ENCODE measurements at places on chromosomes 1 and 21.

- DNase-seq: no peak
These were observed 71.4 kb downstream of the MRPL37 start for GRCh38 chr1:54271341-54271740.

GRCh38 chr1:230495891-230496385, 69.8 kb upstream of the PGBD5 start:
- DNase-seq: peak; percentile 17

GRCh38 chr1:115669002-115669673, 27.4 kb downstream of the VANGL1 start:
- peak; percentile 81 for DNase-seq

DNA sequence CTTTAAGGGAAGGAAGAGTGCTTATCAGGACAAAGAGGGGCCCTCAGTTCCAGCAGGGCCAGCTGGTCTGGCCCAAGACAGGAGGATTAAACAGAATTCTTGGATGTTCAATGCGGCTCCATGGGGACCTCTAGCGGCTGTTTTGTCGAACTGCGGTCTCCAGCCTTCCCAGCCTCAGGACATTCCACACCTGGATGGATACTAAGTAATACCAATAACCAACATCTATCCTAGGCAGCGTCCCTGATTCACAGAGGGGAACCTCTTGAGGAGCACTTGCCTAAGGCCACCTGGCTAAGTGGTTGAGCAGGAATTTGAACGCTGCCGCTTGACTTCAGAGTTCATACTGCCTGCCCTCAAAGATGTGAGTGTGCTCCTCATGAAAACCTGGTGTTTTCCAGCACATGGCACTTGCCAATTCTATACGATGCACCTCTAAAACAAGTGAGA, 15.5 kb upstream of the CD247 start:
- peak; percentile 90 for DNase-seq

GRCh38 chr1:168498956-168499687, 44.7 kb downstream of the XCL2 start:
- peak; percentile 11 for DNase-seq

DNA sequence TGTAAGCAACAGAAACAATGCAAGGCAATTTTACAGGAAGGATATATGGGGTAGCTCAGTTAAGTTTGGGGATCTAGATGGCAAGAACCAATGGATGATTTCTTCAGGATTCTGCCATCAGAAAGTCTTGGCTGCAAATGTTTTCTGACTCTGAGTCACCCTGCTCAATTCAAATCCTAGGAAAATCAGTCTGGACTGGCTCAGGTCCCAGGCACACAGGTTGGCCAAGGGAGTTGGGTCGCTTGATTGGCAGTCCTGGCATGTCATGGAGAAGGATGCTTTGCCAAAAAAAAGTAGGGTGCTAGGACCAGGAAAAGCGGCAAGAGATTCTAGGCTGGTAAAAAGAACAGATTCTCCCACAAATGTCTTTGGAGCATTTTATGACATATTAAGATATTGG, 28.9 kb upstream of the S1PR1 start:
- DNase-seq: peak; percentile 55

- DNase-seq: no peak
These were observed 138.4 kb downstream of the HIVEP3 start for GRCh38 chr1:41780322-41780721.

- DNase-seq: peak; percentile 65
These were observed 74.5 kb downstream of the NID1 start for GRCh38 chr1:235990330-235990795.

DNA sequence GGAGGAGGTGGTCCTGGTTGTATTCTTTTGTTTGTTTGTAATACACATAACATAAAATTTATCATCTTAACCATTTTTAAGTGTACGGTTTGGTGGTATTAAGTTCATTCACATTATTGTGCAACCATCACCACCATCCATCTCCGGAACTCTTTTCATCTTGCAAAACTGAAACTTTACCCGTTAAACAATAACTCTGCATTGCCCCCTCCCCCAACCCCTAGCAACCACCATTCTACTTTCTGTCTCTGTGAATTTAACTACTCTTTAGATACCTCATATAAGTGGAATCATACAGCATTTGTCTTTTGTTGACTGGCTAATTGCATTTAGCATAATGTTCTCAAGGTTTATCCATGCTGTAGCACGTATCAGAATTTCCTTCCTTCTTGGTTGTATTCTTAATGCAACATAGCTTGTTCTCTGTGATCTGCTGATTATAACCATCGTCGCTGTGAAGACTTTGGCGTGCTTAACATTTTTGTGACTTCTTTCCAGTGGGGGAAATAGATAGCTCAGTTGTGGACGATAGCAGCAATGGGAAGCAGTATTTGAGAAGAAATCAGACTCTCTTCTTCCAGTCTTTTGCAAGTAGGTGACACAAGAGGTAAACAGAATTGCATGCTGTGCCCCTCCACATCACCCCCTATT, 117.5 kb upstream of the HOOK1 start:
- DNase-seq: no peak

DNA sequence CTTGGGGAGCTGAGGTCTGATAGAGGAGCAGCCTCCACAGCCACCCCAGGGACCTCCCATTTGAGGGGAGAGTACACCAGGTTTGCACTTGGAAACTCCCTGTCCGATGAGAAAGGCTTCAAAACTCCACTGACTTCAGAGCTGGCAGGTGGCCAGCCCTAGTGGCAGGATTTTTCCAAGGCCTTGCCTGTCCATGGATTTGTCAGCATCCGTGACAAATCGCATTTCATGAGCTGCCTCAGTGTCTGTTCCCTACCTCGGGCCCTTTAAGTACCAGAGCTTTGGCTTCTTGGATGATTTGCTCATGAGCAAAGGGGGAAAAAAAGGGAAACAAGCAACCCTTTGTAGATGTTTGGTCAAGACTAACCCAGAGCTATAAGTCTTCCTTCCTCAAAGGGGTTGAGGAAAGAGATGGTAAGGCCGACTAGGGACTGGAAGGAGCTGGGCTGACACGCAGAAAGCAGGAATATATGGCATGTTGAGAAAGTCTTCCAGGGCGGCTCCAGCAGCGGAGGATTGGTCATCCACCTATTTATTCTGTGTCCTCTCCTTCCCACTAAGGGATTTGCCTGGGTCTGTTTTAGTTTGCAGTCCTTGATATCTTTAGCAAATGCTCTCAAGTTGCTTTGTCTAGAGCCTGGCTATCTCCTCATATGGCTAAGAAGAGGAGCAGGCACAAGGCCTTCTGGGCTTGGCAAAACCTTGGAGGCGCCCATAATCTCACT, 2.7 kb upstream of the HSPG2 start:
- peak; percentile 92 for DNase-seq

DNA sequence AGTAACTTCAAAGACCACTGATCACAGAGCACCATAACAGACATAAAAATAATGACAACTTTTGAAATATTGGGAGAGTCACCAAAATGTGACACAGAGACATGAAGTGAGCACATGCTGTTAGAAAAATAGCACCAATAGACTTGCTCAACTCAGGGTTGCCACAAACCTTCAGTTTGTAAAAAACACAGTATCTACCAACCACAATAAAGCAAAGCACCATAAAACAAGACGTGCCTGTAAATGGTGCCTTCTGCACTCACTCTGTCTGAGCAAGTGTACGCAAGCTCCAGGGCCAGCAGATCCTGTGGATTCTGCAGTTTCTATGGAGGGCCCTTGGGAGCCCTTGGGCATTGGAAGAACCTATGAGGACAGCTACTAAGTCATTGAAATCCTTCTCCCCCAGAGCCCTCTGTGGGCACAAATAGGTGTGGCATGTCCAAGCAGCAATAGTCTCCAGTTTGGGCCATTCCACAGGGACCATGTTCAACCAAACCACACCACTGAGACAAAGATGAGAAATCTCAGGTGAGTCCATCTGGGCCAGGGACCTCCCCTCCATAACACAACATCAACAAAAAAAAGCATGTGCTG, 116.9 kb upstream of the RAB4A start:
- no peak for DNase-seq

DNA sequence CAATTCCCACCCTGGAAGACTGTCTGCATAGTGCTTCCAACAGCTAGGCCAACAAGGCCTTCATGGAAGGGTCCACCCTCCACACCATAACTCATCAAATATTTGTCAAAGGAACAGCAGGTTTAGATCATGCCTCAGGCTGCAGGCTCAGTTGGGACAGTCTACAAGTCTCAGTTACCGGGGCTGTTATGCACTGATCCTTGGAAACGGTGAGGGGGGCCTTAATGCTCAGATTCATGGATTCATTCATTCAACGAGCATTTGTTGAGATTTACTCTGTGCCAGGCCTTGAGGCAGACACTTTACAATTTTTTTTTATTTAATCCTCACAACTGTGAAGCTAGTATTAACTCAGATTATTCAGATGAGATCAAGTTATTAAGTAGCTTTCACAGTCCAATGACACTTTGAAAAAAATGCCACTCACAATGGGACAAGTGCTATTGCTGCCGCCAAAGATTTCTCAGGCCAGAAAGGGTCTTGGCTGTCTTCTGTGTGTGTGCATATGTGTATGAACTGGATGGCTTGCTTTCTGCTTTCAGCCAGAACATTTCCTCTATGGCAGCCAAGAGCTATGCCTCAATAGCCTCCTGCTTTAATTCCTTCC, 8.9 kb upstream of the C1orf216 start:
- no peak for DNase-seq

DNA sequence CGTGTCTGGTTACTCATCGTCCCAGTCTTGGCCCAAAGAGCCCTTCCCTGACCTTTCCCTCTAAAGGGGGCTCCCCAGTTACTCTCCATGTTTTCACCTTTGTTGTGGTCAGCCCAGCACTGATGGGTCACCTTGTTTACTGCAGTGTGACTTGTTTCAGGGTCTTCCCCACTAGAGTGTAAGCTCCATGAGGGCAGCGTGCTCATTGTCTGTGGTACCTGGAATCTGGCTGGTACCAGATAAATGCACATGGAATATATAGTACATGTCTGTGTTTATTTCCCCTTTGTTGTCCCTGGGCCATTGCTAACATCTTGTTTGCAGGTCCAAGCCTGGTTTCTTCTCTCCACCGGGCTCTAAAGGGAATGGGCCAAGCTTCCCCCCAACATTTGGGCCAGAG, 22.7 kb upstream of the TENT5B start:
- no peak for DNase-seq

- DNase-seq: no peak
These were observed 104.0 kb downstream of the NIBAN1 start for GRCh38 chr1:184870319-184870718.

GRCh38 chr1:41110736-41111135, 89.2 kb upstream of the SLFNL1 start:
- no peak for DNase-seq

- DNase-seq: no peak
These were observed 23.3 kb upstream of the CDK18 start for GRCh38 chr1:205481218-205481617.

GRCh38 chr1:33012165-33012564, 24.5 kb downstream of the AK2 start:
- DNase-seq: no peak

Measured in MCF 10A (cell line).